ENCODE measurements at places on chromosomes 2 and 18.
A peak's percentile ranks its signal among the peaks of the same experiment; 100 is the strongest.

DNA sequence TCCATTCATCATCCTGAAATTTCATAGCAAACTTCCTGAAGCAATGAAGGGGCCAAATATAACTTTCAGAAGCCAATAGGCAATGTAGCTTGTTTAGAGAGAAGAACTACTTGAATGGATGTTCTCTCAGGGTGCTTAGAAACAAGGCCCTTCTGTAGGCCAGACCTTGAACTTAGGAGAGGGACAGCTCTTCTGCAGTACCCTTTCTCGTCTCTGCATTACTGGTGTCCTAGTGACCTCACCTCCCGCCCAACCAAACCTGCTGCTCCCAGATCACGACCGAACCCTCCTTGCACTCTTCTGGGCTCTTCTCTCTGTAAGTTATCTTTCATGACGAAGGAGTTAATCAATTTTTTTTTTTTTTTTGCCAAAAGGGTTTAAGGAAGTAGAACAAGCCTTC is 543.9 kb downstream of the TDRD15 start:
- no peak for DNase-seq

GRCh38 chr18:72846736-72847533 is 20.9 kb downstream of the NETO1 start:
- DNase-seq, result no peak

DNA sequence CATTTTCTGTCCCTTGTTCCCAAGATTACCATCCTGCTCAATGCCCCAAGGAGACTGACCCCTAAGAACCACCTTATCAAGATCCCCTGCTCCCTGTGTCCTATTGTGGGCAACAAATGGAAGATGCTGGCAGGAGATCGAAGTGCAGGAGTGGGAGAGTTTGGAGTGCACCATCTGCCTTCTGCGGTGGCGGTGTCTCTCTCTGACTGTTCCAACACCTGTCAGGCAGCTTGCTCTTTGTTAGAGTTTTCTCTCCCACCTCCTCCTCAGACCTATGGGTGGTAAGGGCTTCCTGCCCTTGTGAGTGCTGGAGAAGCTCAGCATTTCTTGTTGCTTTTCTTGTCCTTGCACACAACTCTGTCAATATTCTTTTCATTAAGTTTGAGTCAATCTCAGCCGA is 64.1 kb upstream of the SPHKAP start:
- no peak for DNase-seq

GRCh38 chr2:46368401-46368800 is 71.2 kb downstream of the EPAS1 start:
- no peak for DNase-seq

- DNase-seq, result no peak
Observed at GRCh38 chr2:208491641-208492040, 85.0 kb downstream of the PTH2R start.

DNA sequence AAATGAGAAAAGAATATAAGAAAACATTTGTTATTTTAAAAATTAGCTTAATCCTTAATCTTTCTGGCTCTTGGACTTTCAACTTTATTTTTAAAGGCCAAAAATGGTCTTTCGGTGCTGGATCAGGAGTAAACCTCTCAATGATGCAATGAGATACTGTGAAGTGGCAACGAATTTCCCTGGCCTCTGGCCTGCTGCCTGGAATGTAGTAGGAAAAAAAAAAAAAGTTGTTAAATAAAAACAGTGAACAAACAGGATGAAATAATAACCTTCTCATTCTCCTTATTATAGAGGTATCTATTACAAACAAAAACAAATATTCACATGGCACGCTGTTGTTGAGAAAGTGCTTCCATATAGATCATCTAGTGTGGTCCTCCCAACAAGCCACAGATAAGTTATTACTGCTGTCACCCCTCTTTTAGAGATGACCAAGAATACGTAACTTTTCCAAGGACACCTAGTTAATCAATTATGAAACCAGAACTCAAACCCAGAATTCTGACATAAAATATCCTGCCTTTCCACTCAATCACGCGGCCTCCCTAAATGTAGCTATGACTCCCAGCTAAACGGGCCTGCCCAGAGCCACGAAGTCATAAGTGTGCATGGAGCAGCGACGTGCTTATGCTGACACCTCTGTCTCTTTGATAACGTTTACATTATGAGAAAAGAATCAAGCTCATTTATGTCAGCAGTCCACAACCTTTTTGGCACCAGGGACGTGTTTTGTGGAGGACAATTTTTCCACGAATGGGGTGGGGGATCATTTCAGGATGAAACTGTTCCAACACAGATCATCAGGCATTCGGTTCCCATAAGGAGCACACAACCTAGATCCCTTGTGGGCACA is 170.9 kb downstream of the BCL2 start:
- DNase-seq, result no peak

DNA sequence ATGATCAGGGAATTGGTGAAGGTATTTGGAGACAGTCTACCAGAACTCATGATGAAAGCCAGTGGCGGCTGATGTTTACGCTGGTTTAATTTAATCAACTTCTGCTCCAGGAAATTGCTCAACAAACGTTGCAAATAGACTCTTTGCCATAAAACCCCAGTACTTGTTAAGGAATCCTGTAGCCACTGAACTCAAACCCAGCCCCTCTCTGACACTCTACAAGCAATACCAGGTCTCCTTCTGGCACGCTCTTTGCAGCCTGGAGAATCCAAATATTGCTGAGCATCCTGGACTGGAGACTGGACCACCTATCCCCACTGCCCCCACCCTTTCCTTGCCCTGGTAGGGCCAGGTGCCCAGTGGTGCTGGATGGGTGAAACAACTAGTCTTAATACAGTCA is 308.2 kb downstream of the FBXO15 start:
- no peak for DNase-seq

- DNase-seq, result no peak
Observed at GRCh38 chr2:11866358-11867335, 120.2 kb downstream of the LPIN1 start.

DNA sequence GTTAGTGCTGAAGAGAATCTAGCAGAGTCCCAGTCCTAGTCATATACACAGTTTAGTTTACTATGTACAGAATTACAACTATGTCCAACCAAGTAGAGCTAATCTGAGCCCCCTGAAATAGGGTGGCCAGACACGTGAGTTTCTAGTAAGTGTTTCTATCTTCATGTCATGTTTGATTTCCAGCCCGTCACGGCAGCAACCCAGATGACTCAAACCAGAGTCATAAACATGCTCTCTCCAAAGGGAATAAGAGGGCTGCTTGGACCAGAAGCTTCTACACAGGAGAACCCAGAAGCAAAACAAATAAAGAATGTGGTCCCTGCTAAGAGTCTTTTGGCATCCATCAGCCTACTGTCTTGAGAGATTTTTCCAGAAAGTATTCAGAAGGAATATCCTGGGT is 64.9 kb upstream of the WIPF1 start:
- DNase-seq, result no peak

DNA sequence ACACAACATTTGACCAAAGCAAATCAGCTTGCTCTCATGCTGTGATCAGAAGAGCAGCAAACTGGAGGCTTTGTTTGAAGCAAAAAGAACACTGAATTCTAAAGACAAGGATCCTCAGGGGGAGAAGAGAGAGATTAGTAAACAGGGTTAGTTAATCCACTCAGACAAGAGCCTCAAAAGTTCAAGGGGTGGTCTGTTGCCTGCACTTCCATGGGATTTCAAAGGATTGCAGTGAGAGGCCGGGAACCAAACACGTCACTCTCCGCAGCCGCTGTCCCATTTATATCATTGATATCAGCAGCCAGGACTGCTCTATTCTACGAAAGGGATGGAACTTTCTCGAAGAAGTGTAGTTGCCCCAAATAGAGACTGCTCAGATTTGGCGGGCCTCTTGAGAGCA is 97.8 kb upstream of the SP3 start:
- DNase-seq, result no peak

- DNase-seq, result no peak
Observed at GRCh38 chr2:80545420-80546210, 241.1 kb upstream of the LRRTM1 start.

DNA sequence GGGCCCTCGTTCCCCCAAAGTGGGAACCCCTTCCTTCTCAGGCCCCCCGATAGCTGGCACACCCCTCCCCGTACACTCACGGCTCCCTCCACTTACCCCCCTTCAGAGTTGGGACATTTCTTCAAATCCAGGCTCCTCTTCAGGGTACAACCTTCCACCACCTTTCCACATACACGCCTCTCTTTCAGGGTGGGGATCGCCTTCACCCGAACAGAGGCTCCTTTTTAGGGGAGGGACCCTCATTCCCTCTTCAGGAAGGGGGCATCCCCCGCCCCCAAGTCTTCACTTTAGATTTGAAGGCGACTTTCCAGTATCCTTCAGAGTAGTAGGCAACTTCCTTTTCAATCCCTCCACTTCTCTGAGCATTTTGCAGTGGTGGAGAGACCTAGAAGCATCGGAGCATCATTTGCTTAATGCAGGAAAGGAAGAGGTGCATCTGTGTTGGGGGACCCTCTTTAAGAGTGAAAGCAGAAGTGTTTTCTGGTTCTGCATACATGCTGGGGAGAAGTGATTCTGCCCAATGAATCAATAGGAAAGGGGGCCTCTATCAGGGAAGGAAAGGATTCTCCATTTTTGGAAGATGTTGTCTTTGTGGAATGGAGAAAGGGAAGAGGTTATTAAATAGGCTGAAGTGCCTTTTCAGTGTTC is 845 bp downstream of the EML4 start:
- no peak for DNase-seq

DNA sequence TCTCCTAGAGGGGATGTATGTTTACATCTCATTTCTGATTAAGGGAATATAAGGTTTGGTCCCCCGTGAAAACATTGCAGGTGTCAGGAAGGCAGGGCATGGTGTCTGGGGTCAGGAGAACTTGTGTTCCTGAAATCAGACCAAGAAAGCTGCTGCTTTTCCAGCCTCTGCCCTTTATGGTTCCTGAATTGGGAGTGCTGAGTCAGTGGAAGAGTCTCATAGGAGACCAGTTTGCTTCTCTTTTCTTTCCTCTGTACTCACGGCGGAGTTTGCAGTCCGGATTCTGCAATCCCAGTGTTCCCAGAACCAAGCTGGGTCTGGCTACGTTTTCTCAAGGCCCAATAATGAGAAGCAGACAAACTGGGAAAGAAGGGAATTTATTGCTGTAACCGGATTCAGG is 5.1 kb upstream of the MARCO start:
- DNase-seq, result no peak

- peak; percentile 22 for DNase-seq
Observed at GRCh38 chr2:135913727-135914365, 37.6 kb upstream of the MCM6 start.

DNA sequence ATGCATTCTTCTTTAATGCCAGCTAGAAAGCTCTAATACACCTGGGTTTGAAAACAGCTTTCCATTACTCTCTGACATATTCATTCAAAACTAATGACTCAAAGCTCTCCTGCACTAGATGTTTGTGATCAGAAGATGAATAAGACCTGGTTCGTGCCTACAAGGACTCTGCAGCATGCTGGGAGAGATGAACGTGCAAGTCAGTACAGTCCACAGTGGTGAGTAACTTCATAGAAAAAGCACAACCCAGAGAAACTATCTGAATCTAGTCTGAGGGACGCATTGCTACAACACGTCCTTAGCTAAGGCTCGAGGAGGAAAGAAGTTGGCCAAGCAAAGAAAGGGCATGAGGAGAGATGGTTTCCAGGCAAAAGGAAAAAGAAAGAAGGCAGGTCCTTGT is 234.3 kb downstream of the OSR1 start:
- no peak for DNase-seq

- DNase-seq, result no peak
Observed at GRCh38 chr18:8841781-8842485, 136.6 kb downstream of the MTCL1 start.

Data from activated CD4-positive, CD25-positive, alpha-beta regulatory T cell (primary cell).